ENCODE measurements at places on chromosomes 6 and 20.

- DNase-seq, result no peak
Observed at GRCh38 chr20:57878786-57879424, 169.1 kb upstream of the PMEPA1 start.

DNA sequence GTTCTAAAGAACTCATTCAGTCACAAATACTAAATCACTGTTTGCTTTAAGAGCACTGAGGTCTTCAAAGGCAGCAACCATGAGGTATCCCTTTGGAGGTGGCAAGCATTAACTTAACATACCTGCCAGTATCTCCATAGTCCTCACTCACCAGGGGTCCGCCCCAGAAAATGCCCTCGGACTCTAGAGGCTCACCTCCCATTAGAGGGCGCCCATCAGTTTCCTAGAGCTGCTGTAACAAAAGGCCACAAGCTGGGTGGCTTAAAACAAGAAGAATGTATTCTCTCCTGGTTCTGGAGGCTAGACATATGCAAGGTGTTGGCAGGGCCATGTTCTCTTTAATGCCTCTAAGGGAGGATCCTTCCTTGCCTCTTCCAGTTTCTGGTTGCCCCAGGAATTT is 12.0 kb upstream of the RNGTT start:
- no peak for DNase-seq

DNA sequence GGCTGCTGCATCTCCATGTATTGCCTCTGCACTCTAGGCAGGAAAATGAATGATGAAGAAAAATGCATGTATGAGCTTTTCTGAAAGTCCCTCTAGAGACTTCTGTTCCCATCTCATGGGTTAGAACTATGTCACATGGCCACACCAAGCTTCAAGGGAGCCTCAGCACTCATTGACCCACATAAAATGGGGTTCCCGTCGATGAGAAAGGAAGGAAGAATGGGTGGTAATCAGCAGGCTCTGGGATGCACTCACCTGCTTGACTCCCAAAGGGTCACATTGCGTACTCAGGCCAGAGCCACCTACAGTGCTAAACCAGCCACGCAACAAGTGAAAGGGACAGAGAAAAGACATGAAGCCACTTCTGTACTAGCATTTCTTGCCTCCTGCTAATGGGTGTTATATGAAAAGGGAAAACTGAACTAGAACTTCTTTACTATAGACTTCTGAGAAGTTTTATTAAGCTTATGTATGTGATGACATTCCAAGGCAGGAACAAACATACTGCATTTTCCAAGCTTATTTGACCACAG is 95.8 kb upstream of the GCM1 start:
- DNase-seq, result no peak

- no peak for DNase-seq
Observed at GRCh38 chr6:33390767-33391277, 801 bp upstream of the KIFC1 start.

DNA sequence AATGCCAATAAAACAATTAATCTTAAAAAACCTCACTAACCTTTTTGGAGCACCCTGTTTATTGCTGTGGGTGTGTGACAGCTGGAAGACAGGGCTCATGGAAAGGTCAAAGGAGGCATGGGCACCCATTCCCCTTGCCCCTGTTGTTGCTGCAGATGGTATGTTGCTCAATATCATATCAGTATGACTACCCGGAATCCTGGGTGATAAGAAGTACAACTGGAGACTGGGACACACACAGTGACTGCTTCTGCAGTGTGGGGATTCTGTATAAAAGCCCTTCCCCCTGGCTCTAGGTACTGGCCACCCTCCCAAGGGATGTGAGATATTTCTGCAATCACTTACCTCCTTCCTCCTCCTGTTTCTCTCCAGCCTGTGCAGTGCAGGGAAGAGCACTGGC is 47.3 kb upstream of the IL20RA start:
- DNase-seq, result no peak

DNA sequence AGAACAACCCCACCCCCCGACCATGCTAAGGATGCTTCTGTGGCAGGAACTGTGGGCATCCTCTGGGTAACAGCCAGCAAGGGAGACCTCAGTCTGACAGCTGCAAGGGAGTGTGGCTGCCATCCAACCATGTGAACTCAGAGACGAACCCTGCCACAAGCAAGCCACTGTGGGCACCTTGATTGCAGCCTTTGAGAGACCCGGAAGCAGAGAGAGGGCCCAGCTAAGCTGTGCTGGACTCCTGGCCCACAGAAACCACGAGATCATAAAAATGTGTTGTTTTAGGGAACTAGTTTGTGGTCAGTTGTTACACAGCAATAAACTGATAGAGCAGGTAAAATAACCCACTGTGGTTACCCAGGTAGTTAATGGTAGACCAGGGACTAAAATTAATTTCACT is 414.6 kb downstream of the CDH26 start:
- no peak for DNase-seq

DNA sequence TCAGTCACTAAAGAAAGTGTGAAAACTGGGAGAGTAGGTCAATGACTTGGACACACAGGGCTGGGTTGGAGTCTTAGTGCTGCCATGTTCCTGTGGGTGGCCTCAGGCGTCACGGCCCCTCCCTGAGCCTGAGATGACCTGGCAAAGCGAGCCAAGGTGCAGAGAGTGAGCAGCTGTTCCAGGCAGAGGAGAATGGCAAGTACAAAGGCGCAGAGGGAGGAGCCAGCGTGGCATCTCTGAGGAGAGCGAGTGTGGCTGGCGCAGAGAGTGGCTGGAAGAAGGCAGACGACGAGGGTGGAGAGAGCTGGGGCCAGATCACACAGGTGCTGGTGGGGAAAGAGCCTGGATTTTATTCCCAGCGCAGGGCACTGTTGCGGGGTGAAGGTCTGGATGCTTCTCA is 20.6 kb upstream of the CHMP4B start:
- no peak for DNase-seq

DNA sequence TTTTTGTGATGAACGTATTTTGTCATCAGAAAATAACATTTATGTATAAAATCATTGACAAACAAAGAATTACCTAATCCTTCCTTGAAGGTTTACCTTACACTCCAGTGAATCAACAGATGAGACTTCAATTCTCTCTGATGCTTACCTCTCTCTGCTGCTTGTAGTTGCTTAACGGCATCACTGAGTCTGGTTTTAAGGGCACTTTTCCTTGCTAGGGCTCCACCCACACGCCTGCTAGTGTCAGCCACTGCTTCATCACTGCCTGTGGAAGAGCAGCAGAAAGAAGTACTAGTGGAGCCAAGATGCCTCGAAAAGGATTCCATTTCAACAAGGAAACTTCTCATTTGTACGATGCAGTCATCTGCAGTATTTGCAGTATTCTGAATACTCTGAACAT is 63.0 kb downstream of the FAM229B start:
- no peak for DNase-seq

DNA sequence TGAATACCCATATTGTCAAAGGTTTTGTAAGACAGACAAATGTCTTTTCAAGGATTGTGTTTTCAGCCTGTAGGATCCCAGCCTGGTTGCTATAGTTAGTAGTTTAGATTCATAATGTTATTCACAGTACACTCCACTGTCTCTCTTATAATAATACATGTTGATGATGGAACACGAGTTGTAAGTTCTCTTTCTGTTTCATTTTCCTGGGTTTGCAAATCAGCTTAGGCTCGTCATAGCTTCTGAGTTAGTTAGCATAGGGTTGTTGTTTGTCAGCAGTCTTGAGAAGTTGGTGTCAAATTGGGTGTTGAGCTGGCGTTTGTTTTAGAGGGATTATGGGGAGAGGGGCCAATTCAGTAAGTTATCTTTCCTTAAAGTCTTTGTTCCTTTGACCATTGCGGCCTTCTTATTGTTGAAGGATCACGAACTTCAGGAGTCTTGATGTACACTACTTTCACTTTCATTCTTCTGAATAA is 45.8 kb downstream of the QKI start:
- no peak for DNase-seq

GRCh38 chr6:5866547-5867051 is 140.1 kb downstream of the NRN1 start:
- peak; percentile 79 for DNase-seq

GRCh38 chr6:110342759-110343158 is 15.4 kb downstream of the METTL24 start:
- DNase-seq, result no peak

DNA sequence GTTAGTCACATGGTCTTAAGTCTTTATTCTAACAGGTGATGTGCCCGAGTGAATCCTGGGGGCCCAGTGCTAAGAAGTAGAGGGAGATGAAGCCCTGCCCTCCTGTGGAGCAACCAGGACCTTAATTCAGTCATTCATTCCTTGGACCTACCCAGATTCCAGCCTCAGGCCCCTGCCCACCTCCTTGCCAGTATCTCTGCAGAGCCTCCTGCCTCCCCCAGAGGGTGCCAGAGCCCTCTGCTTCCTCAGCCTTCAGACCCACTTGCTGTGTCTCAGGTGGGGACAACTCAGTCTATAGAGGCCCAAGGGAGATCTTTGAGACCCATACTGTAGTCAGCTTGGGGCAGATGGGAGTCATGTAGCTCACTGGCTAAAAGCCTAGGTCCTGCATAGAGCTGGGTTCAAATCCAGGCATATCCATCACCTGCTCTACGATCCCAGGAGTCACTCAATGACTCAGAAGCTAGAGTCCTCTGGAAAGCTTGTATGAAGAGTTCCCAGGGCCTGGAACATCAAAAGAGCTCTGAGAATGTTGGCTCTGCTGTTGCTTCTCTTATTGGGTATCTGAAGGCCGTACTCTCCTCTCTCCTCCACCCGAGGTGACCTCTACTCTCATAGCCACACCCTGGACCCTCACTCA is 3.9 kb upstream of the SIGLEC1 start:
- DNase-seq, result peak; percentile 17

GRCh38 chr6:44268095-44268628 is 2.1 kb upstream of the TMEM151B start:
- DNase-seq, result peak; percentile 21

DNA sequence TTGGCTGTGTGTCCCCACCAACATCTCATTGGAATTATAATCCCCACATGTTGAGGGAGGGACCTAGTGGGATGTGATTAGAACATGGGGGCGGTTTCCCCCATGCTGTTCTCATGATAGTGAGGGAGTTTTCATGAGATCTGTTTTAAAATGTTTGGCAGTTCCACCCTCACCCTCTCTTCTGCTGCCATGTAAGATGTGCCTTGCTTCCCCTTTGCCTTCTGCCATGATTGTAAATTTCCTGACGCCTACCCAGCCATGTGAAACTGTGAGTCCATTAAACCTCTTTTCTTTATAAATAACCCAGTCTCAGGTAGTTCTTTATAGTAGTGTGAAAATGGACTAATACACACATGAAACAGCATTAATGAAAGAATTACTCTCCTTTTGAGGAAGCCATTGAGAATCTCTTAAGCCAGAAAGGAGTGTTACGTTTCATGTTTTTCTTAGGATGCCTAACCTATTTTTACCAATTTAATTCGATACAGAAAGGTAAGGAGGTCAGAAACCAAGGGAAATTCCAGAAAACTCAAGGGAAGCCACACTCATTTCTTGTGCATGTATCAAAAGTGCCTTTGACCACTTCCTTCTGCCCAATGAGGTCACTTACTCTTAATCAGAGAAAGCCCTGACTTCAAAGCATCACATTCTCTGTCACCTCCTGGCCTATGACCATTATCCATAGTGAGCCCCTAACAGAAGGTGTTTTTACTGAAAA is 24.7 kb upstream of the HINT3 start:
- no peak for DNase-seq

- no peak for DNase-seq
Observed at GRCh38 chr6:111900735-111901134, 27.5 kb upstream of the FYN start.

GRCh38 chr20:14960831-14961230 is 623.4 kb upstream of the FLRT3 start:
- DNase-seq, result no peak

DNA sequence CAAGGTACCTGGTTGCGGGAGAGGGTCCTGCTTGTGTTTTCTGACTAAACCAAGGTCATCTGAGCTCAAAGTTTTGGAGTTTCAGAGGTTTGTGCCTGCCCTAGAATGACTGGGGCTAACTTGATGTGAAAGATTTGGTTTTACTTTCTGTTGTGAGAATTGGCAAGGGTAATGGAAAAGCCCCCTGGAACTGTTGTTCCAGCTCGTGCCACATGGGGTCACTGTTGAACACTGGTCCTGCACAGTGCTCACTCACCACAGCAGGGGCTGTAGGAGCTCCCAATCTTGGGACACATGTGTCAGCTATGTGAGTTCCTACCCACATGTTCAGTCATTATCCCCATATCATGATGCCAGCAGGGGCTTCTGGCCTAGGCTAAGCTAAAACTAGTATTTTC is 6.5 kb downstream of the TGM6 start:
- DNase-seq, result no peak

- DNase-seq, result no peak
Observed at GRCh38 chr6:166282394-166283032, 25.7 kb downstream of the PRR18 start.

DNA sequence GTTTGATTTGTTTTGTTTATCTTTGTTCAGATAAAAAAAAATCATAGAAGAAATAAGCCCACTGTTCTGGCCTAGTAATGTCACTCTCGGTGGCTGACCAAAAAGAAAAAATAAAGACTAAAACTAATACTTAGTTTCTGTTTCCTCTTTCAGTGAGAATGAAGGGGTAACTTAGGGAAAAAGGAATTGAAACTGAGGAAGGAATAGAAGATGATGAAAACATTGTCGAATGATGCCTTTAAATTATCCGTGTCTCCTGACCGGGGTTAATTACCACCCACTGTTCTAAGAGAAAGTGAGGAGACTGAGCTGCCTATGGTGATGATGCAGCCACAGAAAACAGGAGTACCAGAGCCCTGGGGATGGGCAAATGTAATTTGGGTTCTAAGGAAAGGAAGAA is 73.1 kb downstream of the PTCHD4 start:
- no peak for DNase-seq

- no peak for DNase-seq
Observed at GRCh38 chr6:13863699-13864155, 49.4 kb upstream of the MCUR1 start.

GRCh38 chr20:45866454-45866853 is 9.0 kb downstream of the ZSWIM3 start:
- no peak for DNase-seq

DNA sequence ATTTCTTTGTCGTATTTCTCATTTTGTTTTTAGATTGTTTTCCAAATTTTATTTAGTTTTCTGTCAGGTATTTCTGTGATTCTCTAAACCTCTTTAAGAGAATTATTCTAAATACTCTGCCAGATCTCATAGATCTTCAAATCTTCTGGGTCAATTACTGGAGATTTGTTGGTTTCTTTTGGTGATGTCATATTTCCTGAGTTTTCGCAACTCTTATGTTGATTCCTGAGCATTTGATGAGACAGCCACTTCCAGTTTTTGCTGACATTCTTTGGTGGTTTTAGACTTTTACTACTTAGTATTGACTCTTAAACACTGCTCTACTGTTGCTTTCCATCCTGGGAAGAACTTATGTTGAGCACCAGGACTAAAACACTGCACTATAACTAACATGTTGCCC is 21.9 kb downstream of the ADGB start:
- no peak for DNase-seq

DNA sequence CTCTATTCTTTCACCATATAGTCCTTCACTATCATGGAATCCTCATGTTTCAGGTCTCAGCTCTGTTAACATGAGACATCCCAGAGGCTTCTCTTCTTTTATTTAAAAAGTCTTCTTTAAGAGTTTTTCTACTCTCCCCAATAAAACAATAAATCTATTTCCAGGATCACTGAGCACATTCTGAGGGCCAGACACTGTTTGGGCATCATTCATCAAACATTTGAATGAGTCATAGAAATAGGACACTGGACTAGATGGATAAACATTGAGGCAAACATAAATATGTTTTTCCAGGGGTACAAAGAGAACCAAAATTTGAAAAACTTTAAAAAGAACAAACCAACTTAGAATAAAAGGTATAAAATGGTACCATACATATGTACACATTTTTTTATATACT is 554.4 kb downstream of the KIF16B start:
- no peak for DNase-seq

All from NCI-H774 (cell line).